A549 treated with CpdA at 1 μM for 4 hours (cell line): ENCODE measurements at places on chromosomes 11 and 22. TPM values are rescaled to one million over a fixed set of nuclear protein-coding genes. Genes with fewer than 3 reads are reported as not detected.

The BIRC3 gene
- 29.6 to 34.5 TPM (median 30.8 TPM) in 5 replicates for total RNA-seq

The PRRG4 gene
- 0.56 to 0.73 TPM (median 0.58 TPM) in 5 replicates for total RNA-seq

The ARVCF gene
- 1.2 to 3.0 TPM (median 2.7 TPM) in 5 replicates for total RNA-seq

The BBOX1 gene
- total RNA-seq, result not detected in 5 replicates
